ENCODE measurements at places on chromosomes 11 and 22.

DNA sequence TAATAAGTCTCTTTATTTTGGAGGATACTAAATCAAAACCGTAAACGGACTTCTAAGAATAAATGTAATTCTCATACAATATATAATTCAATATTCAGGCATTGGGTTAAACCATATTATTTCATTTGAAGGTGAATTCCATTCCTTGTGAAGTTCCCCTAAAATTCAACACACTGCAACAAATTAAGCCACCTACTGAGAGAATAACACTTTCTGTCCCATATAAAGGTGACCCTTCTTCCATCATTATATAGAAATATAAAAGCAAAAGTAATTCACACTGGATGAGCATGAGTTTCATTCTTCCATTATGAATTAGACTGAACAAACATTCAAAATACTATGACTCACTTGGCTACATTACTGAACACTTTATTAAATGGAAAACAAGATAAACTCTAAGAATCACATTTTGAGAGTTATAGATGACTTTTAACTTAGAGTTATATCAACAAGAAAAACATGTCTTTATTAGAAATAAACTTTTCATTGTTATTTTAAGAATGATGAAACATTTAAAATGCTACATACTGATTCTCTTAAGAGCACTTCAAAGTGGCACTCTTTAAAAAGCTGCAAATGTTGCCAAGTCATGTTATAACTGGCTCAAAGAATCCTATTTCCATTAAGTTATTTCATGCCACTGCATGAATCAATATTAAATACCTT lies 2.8 kb downstream of the SESN3 start:
- DNase-seq, result no peak

DNA sequence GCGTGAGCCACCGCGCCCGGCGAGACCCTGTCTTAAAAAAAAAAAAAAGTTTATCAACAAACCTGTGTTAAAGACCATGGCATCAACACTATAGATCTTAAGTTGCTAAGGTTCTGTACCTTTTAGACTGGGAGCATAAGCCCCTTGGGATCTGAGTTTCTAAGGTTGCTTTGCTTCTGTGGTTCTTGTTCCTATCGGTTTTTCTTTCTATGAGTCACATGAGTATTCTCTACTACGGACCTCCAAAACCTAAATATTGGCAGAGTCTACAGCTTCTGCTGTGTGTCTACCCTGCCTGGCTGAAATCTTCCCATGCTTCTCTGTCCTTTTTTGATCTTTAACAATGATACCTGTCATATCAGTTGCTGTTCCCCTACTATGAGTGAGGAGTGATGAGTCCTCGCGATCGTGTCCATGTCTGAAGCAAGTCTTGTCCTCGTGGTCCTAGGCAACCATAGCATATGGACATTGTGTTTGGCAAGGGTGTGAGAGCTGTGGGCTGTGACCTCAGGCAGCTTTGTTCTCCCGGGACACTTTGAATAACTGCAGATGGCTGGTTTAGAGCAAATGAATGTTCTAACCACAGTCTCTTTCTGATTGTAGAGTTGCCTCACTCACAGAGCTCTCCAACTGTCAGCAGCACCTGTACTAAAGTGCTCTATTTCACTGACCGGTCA lies 9.0 kb upstream of the DLAT start:
- no peak for DNase-seq

- DNase-seq, result no peak
Measured at GRCh38 chr22:17265649-17266248, 46.5 kb upstream of the ADA2 start.

GRCh38 chr22:35418731-35419130 lies 18.8 kb downstream of the MCM5 start:
- no peak for DNase-seq

- DNase-seq, result no peak
Measured at GRCh38 chr22:44365832-44366231, 53.1 kb upstream of the SHISAL1 start.

DNA sequence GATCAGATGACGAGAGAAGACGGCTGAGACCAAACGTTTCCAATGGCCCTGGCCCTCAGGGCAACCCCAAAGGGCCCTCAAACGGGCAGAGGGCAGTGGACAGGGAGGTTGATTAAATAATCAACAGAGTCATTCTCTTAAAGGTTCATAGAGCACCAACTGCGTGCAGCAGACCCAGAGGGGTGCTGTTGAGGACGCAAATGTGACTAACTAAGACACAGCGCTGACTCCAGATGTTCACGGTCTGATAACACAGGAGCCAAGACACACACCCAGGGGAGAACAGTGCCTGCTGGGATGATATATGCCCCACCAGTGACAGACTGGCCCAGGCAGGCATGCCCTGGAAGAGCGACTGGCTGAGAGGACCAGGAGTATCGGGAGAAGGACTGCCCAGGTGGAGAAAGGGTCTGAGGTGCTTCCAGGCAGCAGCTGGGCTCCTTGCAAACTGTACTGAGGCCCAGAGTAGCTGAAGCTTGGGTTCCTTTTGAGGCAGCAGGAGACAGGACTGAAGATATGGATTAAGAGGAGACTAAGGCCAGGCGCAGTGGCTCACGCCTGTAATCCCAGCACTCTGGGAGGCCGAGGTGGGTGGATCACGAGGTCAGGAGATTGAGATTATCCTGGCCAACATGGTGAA lies 7.7 kb downstream of the VWCE start:
- DNase-seq, result no peak

DNA sequence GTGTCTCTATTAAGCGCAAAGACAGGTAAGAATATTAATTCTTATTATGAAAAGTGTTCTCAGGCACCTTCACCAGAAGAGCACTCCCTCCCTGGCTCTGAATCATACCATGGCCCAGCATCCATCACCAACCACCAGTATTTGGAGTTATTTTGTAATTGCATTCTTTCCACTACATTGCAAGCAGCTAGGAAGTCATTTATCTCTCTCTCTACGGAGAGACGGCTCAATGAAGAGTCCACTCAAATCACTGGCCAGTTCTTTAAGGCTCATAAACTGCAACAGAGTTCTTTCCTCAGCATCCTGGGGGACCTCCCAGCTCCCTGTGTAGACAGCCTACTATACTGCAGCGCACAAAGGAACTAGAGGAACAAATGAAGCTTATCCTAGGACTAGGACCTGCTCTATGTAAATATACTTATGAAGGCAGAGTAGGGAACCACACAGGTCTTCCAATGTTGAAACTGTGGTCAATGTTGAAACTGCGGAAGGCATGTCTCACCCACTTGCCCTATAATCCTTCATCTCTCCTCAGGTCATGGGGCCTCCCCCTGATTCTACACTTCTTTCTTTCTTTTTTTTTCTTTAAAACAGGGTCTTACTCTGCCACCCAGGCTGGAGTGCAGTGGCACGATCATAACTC lies 63.4 kb downstream of the AAMDC start:
- no peak for DNase-seq

- no peak for DNase-seq
Measured at GRCh38 chr11:106828976-106829375, 189.3 kb downstream of the GUCY1A2 start.

- DNase-seq, result peak; percentile 84
Measured at GRCh38 chr11:128848815-128849455, 18.2 kb downstream of the KCNJ1 start.

DNA sequence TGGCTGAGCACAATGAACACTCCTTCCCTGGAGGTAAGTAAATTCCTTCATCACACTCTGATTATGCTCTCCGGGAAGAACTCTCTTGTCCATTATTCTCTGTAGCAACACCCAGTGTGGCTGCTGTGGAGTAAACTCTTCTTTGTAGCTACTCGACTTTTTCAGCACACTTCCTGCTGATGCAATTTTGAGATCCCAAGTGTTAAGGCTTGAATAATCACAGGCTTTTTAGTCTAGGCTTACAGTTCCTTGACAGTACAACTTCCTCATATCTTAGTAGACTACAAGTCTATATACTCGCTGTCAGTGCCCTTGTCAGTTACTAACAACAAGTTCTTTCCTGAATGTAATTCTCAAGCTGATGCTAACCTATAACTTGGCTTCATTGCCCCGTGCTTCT lies 301.8 kb upstream of the API5 start:
- DNase-seq, result no peak

DNA sequence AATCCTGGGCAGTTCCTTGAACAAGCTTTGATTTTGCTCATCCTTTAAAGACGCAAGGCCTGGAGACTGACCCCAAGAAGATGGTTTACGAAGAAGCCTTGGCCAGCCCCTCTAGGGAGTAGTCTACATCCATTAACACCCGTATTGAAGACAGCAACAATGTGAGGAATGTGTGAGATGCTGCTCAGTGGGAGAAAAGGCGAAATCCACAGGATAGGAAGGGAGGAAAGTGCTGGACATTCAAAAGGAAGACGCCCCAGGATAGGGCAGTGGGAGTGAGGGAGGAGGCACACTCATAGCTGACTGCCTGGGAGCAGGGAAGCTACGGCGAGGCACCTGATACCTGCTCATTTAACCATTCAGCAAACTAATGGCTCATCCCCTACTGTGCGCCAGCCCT lies 114.1 kb downstream of the RRAS2 start:
- DNase-seq, result no peak

- DNase-seq, result peak; percentile 57
Measured at GRCh38 chr11:13228572-13228971, 49.0 kb upstream of the BMAL1 start.

- no peak for DNase-seq
Measured at GRCh38 chr22:42282943-42283277, 12.5 kb upstream of the TCF20 start.

- DNase-seq, result no peak
Measured at GRCh38 chr11:33674035-33674814, 26.4 kb downstream of the C11orf91 start.

All from NAMALWA (cell line).